Esophagus mucosa (tissue), 1 donor: ENCODE measurements at places on chromosomes 7 and 10. TPM values are rescaled to one million over a fixed set of nuclear protein-coding genes. Genes with fewer than 3 reads are reported as not detected.

The ARMC3 gene
- total RNA-seq = not detected

The CYP2E1 gene
- 10.6 TPM for total RNA-seq

The ARMS2 gene
- not detected for total RNA-seq

The AKR1D1 gene
- not detected for total RNA-seq

The LIPJ gene
- 0.12 TPM for total RNA-seq

The BEND7 gene
- total RNA-seq = 0.56 TPM

The SPDYE1 gene
- not detected for total RNA-seq

The STOX1 gene
- total RNA-seq = 0.28 TPM

The SUN3 gene
- not detected for total RNA-seq

The SVIL gene
- 79.6 TPM for total RNA-seq

The ASB10 gene
- total RNA-seq = not detected

The SPDYE18 gene
- not detected for total RNA-seq

The VWDE gene
- total RNA-seq = 0.36 TPM

The MUC12 gene
- 0.16 TPM for total RNA-seq

The BICC1 gene
- 0.32 TPM for total RNA-seq

The GPR15LG gene
- total RNA-seq = 404 TPM

The PNLIPRP1 gene
- total RNA-seq = not detected

The PNLIP gene
- not detected for total RNA-seq

The TAS2R39 gene
- not detected for total RNA-seq

The ITPRIP gene
- 74.4 TPM for total RNA-seq

The CEP55 gene
- total RNA-seq = 17.8 TPM

The JCAD gene
- 2.3 TPM for total RNA-seq

The SAMD9 gene
- total RNA-seq = 50.9 TPM

The MYL10 gene
- total RNA-seq = not detected

The CALML3 gene
- 501 TPM for total RNA-seq

The LAMB4 gene
- total RNA-seq = 1.1 TPM

The NKX1-2 gene
- total RNA-seq = 0.16 TPM

The MKRN1 gene
- 65.5 TPM for total RNA-seq

The WNT8B gene
- total RNA-seq = not detected

The HABP2 gene
- 0.04 TPM for total RNA-seq

The INSYN2A gene
- total RNA-seq = not detected

The GHRHR gene
- total RNA-seq = not detected

The C10orf71 gene
- total RNA-seq = not detected

The PILRA gene
- total RNA-seq = 2.7 TPM

The GJD4 gene
- total RNA-seq = not detected

The LRRC61 gene
- 9.6 TPM for total RNA-seq

The NEUROG3 gene
- total RNA-seq = not detected

The PIP gene
- total RNA-seq = 0.56 TPM

The DDC gene
- not detected for total RNA-seq

The TAF3 gene
- 3.3 TPM for total RNA-seq
